Activated T-cell treated with anti-CD3 and anti-CD28 coated beads for 4 hours (primary cell): ENCODE measurements at places on chromosomes 7 and 10.

DNA sequence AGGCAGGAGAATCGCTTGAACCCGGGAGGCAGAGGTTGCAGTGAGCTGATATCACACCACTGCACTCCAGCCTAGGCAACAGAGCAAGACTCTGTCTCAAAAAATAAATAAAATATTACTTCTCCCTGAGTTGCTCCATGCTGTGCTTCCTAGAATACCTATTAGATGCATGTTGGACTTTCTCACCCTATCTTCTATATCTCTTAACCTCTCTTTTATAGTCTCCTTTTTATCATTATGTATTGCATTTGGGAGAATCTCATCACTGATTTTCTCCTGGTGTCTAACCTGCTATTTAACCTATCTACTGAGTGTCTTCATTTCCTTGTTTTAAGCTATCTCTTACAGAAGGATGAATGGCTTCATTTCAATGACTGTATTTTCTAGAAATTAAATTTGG, 32.1 kb upstream of the NANOS1 start:
- DNase-seq: no peak

- DNase-seq: no peak
These were observed 79.0 kb downstream of the TRIL start for GRCh38 chr7:28879105-28879504.

DNA sequence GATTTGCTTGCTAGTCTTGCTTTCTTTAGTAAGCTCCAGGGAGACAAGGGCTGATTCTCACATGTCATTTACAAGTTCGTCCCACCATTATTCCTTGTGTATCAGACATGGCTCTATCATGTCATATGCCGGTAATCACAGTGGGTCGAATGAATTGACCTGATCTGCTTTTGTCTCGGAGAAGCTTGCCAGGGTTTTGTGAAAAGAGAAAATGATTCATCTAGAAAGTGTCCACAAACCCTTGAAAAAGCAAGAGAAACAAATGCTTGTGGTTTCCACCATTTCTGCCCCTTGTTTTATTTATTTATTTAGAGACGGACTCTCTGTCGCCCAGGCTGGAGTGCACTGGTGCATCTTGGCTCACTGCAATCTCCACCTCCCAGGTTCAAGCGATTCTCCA, 278.5 kb downstream of the TCF7L2 start:
- no peak for DNase-seq

GRCh38 chr7:22291977-22292376, 65.0 kb downstream of the RAPGEF5 start:
- DNase-seq: no peak

DNA sequence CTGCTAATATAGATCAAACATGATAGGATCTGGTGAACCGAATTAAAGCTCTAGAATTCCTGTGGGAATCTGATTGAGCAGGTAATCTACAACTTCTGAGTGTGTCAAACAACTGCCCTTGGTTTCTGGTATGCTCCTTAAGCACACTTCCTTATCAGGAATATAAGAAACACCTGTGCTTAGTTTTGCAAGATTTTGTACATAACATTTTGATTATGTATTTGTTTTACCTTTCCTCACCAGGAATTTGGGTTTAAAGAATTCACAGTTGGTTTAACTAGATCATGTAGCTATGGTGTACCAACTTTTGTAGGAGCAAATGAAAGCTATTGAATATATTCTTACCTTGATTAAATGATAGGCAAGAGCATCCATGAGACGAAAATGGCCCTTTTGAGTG, 40.6 kb downstream of the MCU start:
- no peak for DNase-seq

DNA sequence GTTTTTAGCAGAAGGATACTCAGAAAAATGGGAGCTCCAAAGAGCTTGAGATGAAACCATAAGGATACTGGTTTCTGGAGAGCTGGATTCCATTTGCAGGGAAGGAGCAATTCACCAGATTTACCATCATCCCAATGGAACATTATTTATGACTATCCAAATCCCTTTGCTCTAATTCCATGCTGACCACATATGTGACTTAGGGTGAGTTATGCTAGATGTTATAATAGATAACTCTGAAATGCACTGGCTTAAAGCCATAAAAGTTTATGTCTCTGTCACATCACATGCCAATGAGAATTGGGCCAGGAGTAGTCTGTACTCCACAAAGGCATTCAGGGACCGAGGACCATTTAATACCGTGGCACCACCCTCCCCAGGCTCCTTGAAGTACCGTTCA, 185.2 kb downstream of the SKIDA1 start:
- DNase-seq: no peak

GRCh38 chr10:17673471-17674061, 29.6 kb downstream of the STAM start:
- DNase-seq: no peak

- DNase-seq: no peak
These were observed 54.1 kb downstream of the UBE2H start for GRCh38 chr7:129898502-129899160.

GRCh38 chr10:74483356-74483755, 332.3 kb downstream of the ADK start:
- DNase-seq: no peak

GRCh38 chr7:47370461-47371042, 211.4 kb downstream of the TNS3 start:
- DNase-seq: no peak

DNA sequence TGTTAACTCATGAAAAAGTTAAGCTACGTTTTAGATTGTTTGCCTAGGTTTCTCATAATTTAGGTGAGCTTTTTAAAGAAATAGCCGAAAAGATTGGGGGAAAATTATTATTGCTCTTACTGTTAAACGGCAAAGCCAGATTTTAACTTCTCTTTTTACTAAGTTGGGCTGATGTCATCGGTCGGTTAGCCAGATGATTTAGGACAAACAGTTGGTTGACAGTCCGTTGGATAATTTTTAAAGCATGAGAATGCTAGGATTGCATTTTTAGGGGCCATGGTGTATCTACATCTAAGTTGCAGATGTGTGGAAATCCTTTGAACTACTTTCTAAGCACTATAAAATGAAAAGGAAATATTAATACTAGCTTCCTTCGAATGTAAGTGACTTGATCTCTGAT, 280.9 kb upstream of the AKR1E2 start:
- no peak for DNase-seq

GRCh38 chr10:59611048-59611447, 98.6 kb downstream of the SLC16A9 start:
- DNase-seq: no peak

DNA sequence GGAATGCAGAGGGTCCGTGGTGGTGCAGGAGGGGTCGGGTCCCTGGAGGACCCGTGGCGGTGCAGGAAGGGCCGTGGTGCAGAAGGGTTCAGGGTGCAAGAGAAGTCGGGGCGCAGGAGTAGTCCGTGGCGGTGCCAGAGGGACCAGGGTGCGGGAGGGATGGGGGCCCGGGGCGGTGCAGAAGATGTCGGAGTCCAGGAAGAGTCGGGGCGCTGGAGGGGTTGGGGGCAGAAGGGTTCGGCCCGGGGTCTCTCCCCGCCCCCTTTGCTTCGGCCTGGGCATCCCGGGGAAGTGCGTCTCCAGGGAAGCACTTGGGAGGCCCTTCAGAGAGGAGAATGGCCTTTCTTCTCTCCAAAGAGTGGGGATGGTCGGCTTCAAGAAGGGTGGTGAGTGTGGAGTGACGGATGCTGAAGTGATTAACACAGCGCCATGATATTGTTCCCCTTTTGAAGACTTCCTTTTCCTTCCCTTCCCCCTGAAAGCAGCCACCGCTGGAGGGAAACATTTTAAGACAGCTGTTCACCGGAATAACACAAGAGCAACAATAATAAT, 997 bp downstream of the WDR37 start:
- no peak for DNase-seq

DNA sequence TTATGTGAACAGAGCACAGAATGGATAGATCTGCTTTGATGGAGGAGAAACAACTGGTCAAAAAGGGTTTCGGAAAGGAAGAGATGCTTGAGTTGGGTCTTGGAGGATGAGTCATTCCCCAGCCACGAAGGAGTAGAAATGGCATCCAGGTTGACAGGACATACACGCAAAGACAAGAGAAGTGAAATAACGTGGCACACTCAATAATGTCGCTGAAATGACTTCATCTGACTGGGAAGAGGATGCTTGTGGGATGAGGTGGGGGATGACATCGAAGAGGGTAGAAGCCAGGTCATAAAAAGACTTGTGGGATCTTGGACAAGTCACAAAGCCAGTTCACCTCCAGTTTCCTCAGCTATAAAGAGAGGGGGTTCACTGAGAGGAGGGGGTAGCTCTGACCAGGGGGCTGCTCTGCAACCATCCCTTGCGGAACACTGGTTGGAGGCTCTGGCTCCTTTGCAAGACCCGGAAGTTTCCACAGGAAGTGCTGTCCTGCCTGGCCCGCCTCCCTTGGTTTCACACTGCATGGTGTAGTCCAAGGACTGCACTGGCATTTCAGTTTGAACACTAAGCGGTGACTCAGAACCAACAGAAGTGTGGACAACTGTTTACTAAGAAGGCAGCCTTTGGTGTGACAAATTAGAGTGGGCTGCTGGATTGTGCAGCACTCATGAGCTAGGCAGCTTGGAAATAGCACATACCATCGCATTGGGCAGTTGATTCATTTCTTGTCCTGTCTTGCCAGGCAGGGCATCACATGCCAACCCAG, 189.9 kb upstream of the ADO start:
- no peak for DNase-seq

GRCh38 chr7:131521651-131522163, 34.7 kb downstream of the PODXL start:
- no peak for DNase-seq

DNA sequence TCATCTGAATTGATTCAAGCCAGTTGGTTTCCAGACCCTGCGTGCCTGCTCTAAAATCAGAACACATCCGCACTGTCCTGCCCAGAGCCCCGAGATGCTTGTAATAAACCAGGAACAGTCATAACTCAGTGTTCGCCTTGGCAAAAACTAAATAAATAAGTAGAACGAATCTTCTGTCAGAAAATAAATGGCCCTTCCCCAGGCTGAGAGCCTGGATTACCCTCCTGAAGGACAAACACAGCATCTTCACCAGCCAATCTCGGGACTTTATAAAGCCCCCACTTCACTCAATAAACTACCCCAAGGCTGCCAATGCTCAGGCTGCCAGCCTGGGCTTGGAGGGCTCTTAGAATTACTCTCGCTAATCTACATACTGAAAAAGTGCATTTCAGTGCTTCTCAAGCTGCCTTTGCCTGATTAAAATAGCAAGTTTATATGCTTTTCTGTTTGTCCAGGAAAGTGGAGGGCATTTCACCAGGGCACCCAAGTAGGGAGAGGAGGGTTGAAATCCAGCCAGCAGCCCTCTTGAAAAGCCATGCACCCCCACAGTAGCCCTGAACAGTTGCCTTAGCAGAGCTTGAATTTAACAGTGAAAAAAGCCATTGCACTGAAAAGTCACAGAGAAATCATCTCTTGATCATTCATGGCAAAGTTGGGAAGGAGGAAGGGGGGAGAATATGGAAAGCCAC, 136.6 kb downstream of the CALN1 start:
- no peak for DNase-seq

DNA sequence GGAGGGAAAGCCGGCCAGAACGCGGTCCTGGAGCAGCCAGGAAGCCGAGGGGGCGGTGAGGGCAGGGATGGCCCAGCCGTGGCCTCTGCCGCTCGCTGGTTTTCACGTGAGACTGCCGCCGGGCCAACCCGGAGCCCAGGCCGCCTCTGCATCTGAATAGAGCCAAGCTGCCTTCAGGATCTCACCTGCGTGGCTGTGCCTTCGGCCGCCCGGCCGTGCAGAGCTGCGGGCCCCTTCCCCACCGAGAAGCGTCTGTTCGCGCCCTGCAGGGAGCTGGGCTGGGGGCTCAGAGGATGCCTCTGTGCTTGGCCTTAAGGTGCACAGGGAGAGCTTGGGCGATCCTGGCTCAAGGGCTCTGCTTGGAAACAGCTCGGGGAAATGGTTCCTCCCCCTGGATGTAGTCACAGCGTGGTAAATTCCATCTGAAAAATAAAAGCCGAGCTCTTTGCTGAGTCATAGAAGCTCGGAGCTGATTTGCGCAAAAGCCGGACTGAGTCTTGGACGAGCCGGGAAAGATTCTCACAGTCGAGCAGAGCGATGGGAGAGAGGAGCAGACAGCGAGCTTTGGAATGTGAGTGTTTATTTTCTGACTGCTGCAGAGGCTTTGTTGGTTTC, at the start of gene JAKMIP3:
JAKMIP3 (plus strand) TSS at position 456 of the 615 bp plus-strand sequence. CDS start 38,863 bp downstream, outside the sequence.
- DNase-seq: no peak

DNA sequence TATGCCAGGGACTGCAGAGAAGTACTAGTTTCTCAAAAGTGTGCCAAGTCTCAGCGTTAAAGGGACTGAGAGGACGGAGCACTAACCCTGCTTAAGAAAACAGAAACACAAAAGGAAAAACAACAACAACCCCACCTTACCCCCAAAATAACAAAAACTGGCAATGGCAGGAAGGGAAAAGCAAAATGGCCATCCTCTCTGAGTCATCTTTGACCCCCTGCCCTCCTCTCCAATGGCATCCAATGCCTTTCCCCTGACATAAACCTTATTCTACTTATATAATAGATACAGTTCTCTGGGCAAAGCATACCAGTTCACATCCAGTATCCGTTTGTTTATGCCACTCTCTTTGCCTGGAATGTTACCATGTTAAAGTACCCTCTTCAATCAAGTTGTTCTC, 1.6 kb downstream of the POLR1F start:
- DNase-seq: no peak

GRCh38 chr10:132974249-132974796, 32.0 kb upstream of the CFAP46 start:
- DNase-seq: no peak

DNA sequence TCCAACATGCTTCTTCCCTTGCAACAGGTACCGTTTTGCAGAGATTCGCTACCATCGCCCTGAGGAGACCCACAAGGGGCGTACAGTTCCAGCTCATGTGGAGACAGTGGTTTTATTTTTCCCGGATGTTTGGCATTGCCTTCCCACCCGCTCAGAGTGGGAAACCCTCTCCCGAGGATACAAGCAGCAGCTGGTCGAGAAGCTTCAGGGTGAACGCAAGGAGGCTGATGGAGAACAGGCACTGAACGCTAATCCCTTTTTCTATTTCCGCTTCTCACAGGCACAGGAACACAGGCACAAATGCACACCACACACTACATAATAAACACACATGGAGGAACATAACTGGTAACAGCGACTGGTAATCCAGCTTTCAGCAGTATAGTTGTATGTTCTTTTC, 35.2 kb downstream of the CCAR1 start:
- no peak for DNase-seq

- no peak for DNase-seq
These were observed 6.3 kb downstream of the ZNF467 start for GRCh38 chr7:149767068-149767467.

DNA sequence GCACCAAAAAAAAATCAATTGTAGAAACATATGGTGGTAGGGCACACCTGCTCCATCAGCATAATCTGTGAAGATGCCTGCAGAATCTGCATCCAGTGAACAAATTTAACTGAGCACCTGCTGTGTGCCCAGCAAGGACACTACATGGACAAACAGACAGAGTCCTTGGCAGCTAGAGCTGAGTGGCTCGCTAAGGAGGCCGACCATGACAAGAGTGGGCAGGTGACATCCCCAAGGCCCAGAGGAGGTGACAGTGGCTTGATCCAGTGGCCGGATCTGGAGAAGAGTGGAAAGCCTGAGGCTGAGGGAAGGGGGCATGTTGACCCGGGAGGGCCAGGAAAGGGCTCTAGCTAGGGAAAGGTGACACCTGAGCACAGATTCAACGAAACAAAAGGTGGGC, 68.1 kb downstream of the MAD1L1 start:
- no peak for DNase-seq
